GM19239 (cell line): ENCODE measurements at places on chromosomes 4 and X.

GRCh38 chr4:139563515-139563914, 7.5 kb upstream of the SETD7 start:
- no peak for DNase-seq

GRCh38 chr4:163866728-163867315, 372.3 kb downstream of the TMA16 start:
- DNase-seq = no peak

- no peak for DNase-seq
Observed at GRCh38 chrX:110087485-110088356, 84.8 kb downstream of the TMEM164 start.

DNA sequence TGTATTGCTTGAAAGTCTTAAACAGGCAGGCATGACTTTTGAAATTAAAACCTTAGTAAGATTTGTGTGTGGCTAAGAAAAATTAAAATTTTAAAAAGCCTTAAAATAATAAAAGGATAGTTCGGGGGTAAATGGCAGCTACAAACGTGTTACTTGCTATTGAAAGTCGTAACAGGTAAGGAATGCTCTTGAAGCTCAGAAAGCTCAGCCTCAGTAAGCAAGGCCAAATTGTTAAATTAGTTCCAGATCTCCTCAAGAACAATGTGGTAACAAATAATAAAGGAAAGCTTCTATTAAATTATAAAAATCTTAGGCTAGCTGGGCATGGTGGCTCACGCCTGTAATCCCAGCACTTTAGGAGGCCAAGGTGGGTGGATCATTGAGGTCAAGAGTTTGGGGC, 25.5 kb downstream of the PRMT9 start:
- no peak for DNase-seq

- DNase-seq = no peak
Observed at GRCh38 chr4:168822481-168822880, 187.6 kb downstream of the CBR4 start.

- DNase-seq = no peak
Observed at GRCh38 chr4:138902705-138903104, 112.9 kb upstream of the NOCT start.

GRCh38 chr4:18111081-18111480, 89.5 kb upstream of the LCORL start:
- DNase-seq = no peak

DNA sequence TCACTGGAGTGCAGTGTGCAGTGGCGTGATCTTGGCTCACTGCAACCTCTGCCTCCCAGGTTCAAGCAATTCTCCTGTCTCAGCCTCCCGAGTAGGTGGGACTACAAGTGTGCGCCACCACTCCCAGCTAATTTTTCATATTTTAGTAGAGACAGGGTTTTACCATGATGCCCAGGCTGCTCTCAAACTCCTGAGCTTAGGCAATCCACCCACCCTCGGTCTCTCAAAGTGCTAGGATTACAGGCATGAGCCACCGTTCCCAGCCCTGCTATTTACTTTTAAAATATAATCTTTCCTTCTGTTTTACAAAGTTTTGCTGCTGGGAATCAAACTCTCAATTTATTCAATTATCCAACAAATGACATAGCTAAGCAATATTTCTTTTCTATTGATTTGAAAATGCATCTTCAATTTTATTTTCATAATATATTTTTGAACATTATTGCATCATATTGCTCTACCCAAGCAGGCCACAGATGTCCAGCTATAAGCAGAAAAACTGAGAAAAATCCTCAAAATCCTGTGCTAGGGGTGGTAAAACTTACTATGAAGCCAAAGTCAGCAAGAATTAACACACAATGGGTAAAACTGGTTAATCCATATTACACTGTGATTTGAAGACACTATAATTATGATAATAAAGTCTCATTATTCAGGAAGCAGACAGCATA, 5.2 kb downstream of the TIFA start:
- DNase-seq = no peak

DNA sequence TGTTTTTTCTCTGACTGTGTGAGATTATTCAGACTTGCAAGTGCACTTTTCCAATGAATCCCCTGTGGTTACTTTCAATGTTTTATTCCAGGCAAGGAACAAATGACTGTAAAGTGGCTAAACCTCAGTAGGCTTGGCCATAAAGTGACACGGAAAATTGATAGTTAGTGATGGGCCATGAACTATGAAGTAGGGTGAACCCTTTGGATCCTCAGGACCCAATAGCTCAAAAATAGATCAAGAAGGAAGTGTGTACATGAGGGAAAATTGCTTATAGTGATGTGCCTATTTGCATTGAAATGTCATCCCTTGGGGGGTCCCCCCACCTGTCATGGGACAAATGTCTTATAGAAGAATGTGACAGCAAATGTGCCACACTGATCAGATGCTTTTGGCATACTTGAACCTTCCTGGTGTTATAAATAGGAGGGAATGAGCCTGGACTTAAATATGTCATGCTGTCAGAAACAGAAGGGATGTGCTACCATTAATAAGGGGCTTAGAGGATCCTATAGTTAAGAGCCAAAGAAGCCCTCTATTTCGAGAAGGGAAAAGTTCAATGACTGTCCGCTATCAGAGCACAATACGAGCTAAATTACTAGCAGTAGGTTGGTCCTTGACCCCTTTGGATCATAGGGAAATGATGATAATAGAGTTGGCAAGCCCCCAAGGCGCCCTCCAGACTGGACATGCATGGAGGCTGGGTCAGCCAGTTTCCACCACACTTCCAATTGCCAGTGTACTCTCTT, 30.3 kb downstream of the SLC16A2 start:
- no peak for DNase-seq

- no peak for DNase-seq
Observed at GRCh38 chr4:144336633-144337032, 196.1 kb upstream of the GYPA start.

- DNase-seq = no peak
Observed at GRCh38 chr4:111632641-111633151, 512.6 kb upstream of the FAM241A start.

DNA sequence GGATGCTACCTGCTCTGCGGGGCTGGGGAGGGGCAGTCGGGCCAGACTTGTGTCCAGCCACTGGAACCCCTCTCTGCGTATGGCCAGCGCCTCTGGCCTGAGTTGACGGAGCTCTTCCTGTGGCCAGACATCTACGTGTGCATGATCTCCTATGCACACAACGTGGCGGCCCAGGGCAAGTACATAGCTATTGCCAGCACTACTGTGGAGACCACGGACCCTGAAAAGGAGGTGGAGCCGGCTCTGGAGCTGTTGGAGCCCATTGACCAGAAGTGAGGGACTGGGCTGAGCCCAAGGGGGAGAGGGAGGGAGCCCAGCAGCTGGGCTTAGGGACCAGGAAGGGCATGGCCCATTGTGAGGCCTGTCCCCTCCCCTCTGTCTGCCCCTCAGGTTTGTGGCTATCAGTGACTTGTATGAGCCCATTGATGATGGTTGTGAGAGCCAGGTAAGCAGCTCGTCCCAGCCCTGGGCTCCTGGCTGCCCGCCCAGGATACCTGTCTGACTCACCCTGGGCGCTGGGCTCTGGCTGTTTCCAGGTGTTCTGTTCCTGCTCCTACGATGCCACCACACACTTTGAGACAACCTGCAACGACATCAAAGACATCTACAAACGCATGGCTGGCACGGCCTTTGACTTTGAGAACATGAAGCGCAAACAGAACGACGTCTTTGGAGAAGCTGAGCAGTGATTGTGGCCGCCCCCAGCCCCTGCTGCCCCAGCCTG, 1.8 kb upstream of the FAM50A start:
- no peak for DNase-seq

DNA sequence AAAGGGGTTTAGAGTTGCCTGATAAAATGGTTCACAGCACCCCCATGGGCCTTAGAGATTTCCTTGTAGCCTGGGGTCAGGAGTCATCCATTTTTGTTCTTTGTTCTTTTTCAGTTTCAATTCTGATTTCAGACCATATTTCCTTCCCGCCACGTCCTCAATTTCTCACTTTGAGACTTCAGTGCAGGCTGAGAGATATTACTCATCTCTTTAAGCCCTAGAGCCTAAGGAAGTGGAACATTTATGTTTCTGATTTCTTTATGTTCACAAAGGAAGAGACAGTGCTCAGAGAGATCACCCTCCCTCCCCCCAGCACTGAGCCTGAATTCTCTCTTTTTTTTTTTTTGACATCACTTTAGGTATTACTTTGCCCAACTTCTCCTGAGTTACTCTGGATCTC, 56.3 kb downstream of the MSN start:
- peak; percentile 19 for DNase-seq

DNA sequence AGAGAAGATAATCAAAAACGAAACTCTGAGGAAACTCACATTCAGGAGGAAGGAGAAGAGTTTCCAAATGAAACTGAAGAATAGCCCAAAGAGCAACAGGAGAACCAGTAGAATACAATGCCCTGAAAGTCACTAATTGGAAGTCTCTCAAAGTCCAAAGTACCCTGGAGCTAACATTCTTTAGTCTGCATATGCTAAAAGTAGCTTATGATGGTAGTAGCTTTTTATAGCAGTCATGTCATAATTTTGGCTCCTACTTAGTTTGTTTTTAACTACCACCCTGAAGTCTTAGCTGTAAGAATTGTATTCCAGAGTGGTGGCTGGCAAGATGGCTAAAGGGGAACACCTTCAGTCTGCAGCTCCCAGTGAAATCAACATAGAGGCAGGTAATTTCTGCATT, 100.3 kb upstream of the FGF16 start:
- DNase-seq = no peak

DNA sequence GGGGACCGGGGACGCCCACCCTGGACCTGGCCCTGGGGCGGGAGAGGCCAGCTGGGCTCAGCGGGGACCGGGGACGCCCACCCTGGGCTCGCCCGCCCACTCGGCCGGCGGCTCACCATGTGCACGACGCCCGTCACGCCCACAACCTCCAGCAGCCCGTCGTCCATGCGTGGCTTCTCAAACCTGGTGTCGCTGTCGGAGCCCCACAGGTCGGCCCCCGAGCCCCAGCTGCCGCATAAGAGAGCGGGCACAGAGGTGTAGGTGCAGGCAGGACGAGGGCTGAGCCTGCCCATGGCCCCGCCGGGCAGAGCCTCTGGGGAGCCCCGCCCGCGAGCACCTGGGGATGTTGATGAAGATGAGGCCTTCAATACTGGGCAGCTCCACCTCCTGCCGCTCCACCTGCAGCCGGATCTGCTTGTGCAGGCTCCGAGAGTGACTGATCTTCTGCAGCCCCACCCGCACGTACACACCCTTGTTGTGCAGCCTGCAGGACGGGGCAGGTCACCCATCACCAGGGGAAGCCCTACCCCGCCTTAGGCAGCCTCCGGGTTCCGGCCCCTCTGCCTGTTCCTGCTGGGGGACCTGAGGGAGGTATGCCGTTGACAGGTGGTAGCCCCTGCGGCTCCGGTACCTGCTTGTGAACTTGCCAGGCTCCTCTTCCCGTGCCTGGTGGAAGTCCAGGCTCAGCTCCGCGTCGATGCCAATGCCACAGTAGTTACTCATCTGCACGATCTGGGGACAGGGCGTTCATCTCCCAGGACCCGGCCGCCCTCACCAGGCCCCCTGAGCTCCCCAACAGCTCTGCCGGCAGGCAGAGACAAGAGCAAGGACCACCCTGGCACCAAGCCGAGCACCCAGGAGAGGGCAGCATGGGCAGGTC, 11.8 kb downstream of the DGKQ start:
- DNase-seq = no peak

DNA sequence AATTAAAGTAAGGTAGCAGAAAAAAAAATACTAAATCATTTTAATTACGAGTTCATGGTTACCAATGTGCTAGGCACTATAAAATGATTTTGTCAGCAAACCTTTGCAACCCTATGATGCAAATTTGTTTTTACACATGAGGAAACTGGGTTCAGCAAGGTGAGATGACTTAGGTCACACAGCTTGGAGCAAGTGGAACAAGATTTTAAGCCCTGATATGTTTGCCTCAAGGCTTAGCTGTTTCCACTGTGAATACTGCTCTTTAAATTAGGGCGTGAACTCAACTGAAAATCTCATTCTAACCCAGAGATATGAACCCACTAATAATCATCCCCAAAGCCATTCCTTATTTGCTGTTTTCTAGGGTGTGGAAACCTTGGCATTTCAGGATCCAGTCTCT, 86.3 kb downstream of the CEP44 start:
- DNase-seq = no peak

GRCh38 chr4:117077760-117078159, 7.6 kb downstream of the TRAM1L1 start:
- DNase-seq = no peak

- DNase-seq = no peak
Observed at GRCh38 chr4:68872643-68873502, 57.1 kb downstream of the UGT2B10 start.

DNA sequence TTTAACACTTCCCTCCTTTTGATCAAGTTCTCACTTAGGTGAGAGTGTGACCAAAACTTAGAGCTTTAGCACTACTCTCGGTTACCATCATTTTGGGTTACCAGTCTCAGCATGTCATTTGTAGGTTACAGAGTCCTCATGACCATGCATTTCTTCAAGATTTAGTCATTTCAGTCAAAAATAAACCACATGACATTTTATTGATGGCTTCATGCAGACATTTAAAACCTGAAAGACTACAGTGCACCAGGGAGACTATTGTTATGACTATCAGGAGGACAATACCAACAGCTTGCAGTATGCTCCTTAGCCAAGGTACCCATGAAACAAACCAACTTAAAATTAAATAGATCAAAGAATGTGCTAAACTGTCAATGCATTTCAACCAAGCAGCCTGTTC, 498.1 kb upstream of the FSTL5 start:
- no peak for DNase-seq

- no peak for DNase-seq
Observed at GRCh38 chr4:2744576-2745270, 11.4 kb downstream of the TNIP2 start.
